Stimulated activated CD4-positive, alpha-beta T cell treated with anti-CD3 and anti-CD28 coated beads, Interleukin-4, amount 100 ng/mL, for 4 hours (primary cell): ENCODE measurements at places on chromosomes 12 and 14.

DNA sequence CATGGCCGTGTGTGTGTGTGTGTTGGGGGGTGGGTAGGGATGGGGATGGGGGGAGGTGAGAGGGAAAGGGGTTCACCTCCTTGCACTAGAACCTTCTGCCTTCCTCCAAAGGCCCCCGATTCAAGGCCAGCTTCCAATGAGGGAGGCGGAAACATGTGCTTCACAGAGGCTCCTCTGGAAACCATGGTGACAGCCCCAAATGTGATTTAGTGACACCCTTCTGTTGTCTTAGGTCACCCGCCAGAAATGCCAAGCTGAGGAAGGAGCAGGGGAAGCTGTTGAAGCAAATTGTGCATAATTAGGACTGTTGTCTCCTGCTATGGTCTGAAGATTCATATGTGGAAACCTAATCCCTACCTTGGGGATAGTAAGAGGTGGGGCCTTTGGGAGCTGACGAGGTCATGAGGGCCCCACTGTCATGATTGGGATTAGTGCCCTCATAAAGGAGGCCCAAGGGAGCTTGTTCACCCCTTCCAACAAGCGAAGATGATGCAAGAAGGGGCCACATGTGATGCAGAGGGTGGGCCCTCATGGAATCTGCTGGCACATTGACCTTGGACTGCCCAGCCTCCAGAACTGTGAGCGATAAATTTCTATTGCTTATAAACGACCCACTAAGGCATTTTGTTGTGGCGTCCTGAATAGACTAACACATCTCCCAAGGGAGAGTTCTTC lies 95.2 kb downstream of the AACS start:
- DNase-seq = no peak

- no peak for DNase-seq
Observed at GRCh38 chr12:20513189-20513588, 144.9 kb downstream of the PDE3A start.

DNA sequence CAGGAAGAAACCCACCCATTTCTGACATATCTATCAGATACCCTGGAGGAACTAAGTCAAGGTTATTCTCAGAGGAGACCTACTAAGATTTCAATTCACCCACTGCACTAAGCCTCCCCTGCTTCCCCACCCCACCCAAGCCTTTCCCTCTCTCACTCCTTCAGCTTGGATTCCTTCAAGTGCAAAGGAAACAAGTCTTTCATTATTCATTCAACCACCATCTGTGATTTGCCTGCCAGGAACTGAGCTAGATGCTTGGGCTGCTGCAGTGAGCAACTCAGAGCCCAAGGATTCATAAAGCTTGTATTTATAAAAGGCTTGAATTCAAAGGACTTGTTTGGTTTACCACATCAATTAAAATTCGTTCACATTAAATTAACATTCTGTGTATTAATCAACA lies 161.3 kb downstream of the GXYLT1 start:
- no peak for DNase-seq

DNA sequence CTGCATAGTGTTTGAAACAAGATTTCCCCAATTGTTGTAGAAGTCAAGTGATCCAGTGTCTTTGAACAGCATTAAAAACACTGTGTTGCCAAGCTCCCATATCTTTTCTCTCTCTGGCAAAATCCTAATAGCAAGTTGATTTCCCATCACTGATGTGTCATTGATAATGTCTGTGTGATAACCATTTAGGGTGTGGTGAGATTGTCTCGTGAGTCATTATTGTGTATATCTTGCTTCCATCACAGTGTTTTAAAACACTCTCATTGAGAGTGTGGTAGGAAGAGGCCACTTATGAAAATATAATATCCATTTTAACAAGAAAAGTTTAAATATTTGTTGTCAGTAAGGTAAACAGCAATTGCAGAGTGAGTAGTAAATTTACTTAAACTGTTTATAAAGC lies 74.7 kb downstream of the PRORP start:
- no peak for DNase-seq

- DNase-seq = no peak
Observed at GRCh38 chr12:570435-570920, 92.8 kb downstream of the NINJ2 start.

GRCh38 chr12:91870872-91871707 lies 274.6 kb downstream of the BTG1 start:
- DNase-seq = no peak

GRCh38 chr12:80936353-80936641 lies 1.4 kb downstream of the LIN7A start:
- DNase-seq = no peak

DNA sequence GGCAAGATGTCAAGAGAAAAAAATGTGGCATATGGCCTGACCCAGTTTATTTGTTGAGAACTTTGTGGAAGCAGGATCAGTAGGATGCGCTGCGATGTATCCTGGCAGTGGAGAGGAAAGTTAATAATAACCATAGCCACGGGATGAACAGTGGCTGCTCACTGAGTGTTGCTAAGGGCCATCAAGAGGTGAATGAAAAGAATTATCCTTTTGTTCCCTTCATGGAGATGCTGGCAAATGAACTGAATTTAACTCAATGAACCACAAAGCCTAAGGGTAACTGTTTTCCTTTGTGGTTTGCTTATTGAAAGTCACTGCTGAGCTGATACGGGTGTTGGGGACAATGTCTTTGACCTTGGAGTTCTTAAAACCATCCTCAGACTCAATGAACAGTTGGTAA lies 476.5 kb downstream of the APAF1 start:
- no peak for DNase-seq

- DNase-seq = no peak
Observed at GRCh38 chr12:63206909-63207308, 55.9 kb upstream of the AVPR1A start.

DNA sequence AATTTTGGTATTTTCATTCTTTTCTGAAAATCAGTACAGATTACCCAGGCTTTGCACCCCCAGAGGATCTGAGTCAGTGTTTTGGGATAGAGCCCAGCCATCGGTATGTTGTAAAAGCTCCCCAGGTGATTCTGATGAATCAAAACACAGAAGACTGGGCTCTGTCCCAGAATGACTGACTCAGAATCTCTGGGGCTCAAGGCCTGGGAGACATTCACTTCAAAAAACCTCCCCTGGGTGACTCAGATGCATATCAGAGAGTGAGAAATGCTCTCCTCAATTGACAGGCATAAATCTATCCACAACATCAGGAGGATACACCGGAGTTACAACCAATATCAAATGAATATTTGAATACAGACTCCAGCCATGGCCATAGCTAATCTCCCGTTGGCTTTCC lies 32.6 kb downstream of the SLC35F4 start:
- no peak for DNase-seq

- DNase-seq = no peak
Observed at GRCh38 chr12:51160814-51161459, 12.0 kb downstream of the TFCP2 start.
